ENCODE measurements at places on chromosomes 6 and 20.

DNA sequence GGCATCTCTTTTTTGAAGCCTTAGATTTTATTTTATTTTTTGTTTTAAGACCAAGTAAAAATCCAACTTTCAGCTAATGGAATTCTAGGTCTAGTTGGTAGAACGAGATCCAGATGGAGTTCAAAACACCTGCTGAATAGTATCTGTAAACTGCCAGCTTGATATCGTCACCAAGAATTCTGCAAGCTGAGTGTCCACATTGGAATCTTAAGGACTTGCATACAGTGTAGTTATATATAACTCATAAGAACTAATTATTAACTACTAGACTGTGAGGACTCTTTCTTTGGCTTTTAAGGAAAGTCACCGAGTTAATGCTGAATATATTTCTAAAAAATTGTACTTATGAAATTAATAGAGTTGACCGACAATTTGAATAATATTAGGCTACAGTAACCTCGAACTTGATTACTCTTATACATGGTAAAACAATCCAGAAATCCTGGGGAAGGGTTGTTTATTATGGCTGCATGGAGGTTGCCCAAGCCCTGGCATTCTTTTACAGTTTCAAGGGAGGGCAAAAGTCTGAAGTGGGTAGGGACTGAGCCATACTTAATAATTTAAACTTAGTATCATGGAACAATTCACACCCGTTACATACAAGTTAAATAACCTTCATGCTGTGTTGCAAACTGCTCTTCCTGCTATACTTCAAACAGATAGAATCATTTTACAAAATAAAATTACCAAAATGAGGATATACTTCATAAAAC is 553.9 kb downstream of the PTPRT start:
- no peak for DNase-seq

- no peak for DNase-seq
Observed at GRCh38 chr6:84651583-84651982, 112.8 kb downstream of the TBX18 start.

GRCh38 chr20:55205665-55206064 is 730.3 kb downstream of the DOK5 start:
- no peak for DNase-seq

DNA sequence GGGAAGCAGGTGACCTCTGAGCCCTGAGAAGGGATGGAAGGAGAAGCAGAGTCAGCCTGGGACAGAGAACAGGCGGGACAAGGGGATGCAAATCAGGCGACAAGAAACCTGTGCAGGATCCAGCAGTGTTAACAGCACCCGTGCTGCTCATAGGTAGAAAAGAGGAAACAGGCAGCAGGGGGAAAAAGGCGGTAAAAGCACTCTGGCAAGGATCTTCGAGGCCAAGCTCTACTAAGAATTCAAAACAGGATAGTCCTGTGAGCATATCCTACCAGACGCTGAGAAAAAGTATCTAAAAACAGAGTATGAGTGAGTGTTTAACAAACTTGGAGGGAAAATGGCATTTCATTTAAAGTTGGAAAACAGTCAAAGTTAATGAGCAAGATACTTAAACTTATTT is 16.7 kb downstream of the C6orf118 start:
- DNase-seq: no peak

DNA sequence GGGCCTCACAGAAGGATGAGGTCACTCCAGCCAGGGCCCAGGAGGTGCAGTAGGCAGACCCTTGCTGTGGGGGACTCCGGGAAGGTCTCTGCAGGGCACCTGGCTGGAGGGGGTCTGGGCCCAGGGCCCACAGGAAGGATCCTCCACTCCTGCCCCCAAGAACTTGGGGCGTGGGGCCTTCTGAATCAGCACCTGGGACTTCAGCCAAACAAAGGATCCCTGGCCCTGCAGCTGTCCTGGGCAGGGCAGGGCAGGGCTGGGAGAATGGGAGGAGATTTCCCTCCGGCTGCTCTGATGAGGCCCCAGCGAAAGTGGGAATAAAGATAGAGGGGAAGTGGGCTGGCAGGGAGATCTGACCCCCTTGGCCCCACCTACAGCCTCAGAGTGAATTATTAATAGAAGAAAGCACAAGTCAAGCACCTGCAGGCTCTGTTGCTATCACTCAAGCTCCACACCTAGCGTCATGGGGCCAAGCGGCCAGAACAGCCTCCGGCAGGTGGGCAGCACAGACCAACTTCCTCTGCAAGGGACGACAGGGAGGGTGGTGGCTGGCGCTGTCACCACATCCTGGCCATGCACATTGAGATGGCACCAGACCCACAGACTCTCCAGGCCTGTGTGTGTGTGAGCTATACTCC is 61.6 kb upstream of the MRPS10 start:
- DNase-seq: no peak

GRCh38 chr6:106918115-106918514 is 56.4 kb downstream of the CD24 start:
- DNase-seq: no peak

GRCh38 chr6:70286905-70287304 is 16.0 kb downstream of the COL9A1 start:
- DNase-seq: no peak

DNA sequence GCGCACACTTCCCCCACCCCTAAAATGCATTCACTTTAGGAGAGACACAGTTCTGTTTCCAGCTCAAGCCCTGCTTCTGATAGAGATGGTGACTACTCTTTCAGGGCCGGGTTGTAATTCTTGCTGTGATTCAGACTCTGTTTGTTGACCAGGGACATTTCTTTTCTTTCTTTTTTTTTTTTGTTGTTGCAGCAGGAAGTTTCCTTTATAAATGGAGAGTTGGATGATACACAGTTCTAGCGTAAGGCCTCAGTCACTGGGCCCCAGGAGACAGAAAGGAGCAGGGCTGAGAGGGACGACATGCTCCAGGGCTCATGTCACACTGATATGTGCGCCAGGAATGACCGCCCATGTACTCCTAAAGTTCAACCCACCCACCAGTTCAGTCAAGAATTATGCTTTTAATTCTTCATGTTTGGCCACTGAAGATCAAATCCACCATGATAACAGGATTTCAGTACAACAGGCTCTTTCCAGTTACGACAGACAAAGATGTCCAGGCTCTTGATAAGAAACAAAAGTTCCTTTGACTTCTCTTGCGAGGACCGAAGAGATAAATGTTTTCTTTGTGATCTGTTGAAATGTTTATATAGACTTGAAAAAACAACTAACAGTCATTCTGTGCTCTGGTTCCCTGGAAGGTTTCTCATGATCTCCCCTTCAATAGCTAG is 142.5 kb downstream of the CD164 start:
- DNase-seq: no peak

DNA sequence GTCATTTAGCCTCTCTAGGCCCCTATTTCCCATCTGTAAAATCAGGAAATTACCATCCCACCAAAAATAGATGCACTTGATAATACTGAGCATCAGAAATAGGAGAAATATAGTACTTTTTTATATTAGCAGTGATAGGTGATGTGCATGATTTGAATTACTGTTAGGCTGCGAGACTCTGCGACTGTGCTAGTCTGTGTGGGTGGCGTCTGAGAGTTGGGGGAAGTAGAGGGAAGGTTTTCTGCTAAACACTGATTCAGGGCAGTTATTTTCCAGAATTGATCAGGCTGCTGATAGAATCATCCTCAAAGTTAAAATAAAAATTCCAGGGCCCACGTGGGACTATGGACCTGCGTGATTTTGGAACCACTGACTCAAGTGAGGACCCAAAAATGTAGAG is 60.4 kb upstream of the ARMH2 start:
- DNase-seq: peak; percentile 51

- DNase-seq: no peak
Observed at GRCh38 chr20:61748376-61748775, 317.3 kb downstream of the TAF4 start.

DNA sequence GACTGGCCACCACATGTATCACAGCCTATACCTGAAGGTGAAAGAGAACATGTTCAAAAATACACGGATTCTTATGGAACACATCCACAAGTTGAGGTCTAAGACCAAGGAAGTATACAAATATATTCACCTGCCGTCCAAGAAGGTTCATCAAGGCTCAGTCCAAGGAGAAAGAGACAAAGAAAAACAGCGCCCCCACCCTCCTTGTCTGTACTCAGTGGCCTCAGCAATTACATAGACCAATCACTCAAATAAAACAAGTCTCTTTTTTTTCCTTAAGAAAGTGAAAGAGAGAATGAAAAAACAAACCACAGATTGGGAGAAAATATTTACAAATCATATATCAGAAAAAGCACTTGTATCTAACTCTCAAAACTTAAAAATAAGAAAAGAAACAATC is 19.5 kb downstream of the CPXM1 start:
- no peak for DNase-seq

GRCh38 chr6:46262928-46263706 is 92.3 kb upstream of the ENPP5 start:
- DNase-seq: no peak

DNA sequence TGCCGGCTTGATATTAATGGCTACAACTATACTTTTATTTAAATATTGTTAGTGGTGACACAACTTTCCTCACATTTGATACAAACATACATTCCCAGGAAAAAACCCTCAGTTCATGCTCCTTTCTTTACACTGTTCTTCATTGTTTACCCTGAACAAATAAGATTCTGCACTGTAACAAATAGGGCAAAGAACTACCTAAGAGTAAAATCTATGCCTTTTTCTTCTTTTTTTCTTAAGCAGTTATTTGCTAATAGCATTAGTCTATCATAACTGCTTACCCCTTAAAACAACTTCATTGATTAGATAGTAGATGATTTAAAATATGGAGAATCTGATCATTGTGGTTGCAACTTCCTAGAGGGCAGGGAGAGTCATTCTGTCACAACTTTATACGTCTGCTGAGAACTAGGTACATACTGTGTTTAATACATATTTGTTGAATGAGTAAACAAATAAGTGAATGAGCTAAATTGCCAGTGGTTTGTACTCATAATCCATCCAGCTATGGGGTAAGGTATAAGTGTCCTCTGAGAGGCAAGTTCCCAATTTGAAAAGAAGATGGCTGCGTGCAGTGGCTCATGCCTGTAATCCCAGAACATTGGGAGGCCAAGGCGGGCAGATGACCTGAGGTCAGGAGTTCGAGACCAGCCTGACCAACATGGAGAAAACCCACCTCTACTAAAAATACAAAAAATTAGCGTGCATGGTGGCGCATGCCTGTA is 161.0 kb downstream of the CDK19 start:
- no peak for DNase-seq

- no peak for DNase-seq
Observed at GRCh38 chr6:133070410-133071043, 170.6 kb upstream of the EYA4 start.

DNA sequence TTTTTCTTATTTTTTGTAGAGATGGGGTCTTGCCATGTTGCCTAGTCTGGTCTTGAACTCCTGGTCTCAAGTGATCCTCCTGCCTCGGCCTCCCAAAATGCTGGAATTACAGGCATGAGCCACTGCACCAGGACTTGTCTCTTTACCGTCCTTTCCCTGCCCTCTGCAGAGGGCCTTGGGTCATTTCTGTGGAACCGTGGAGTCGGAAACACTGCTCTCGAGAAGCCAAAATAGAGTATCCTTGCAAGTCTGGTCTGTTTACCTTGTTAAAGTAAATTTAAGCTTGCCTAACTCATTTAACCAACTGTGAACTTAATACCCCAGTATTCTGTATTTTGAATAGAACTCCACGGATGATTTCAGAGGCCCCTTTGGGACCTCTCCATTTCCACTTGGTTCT is 51.4 kb downstream of the KDM1B start:
- no peak for DNase-seq

DNA sequence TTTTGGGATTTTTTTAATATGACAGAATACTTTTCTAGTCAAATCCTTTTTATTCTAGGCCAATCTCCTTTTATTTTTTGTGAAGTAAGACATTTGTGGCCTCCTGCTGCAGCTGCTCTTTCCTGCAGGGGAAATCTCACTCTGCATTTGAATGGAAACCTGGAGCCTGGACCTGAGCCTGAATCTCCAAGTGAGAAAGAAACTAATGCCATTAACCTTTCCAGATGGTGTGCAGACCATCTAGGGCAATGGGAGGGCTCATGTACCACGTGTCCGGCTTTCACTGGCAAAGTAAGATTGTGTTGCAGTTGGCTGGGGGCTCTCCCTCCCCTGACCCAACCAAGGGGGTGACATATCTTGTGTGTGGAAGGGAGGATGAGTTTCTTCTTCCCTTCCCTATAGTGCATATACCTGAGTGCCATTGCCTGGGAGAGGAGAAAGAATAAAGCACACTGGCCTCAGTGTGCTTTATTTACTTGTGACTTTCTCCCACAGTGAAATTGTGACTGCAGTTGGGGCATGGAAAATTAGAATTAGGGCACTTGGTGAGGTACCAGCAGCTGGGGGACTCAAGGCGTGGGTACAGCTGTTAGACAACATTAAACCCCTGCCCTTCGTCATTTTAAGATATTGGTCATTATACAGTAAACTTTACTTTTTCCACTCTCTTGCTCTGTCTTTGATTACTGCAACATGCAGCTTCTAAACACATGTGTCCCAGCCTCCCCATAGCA is 159.8 kb upstream of the RIN2 start:
- no peak for DNase-seq

DNA sequence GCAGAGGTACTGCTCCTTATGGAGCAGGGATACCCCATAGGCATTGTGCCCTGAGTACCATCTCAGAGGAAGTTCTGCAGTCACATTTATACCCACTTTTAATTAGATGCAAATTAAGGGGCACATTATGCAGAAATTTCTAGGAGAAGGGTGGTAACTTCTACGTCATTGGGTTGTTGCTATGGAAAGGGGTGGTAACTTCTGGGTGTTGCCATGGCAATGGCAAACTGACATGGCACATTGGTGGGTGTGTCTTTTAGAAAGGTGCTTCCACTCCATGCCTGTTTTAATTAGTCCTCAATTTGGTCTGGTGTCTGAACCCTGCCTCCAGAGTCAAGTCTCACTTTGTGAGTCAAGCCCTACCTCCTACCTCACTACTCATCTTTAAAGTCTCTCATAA is 42.0 kb downstream of the RSPO3 start:
- DNase-seq: no peak

- DNase-seq: no peak
Observed at GRCh38 chr6:75850026-75850833, 101.2 kb downstream of the MYO6 start.

DNA sequence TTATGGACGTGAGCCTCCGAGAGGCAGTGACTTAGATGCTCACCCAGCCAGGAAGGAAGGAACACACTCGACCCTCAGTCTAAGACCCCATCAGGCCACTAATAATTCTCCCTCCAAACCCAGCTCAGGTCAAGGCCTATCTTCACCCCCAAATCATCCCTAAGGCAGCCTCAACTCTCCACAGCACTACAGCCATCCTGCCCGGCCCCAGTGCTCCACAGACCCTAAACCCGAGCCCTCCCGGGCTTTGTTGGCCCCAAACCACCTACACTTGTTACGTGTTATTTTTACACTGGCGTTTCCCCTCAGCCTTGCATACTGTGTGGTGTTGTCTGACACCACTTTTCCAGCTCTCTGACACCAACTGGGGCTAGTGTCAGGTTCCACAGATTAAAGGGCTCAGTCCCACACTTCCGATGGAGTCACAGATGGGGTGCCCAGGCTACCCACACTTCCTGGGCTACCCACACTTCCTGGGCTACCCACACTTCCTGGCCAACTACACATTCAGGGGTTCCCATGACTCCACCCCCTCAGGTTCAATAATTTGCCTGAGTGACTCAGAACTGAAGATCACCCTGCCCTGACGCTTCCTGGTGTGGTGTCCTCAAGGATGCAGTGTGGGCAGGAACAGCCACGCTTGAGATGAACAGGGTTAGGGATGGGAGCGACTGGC is 25.3 kb downstream of the RBCK1 start:
- no peak for DNase-seq

- DNase-seq: no peak
Observed at GRCh38 chr6:2155206-2155605, 90.2 kb downstream of the GMDS start.

Measured in head of caudate nucleus (tissue), 42 donors.